ENCODE measurements at places on chromosomes 7 and 10.

DNA sequence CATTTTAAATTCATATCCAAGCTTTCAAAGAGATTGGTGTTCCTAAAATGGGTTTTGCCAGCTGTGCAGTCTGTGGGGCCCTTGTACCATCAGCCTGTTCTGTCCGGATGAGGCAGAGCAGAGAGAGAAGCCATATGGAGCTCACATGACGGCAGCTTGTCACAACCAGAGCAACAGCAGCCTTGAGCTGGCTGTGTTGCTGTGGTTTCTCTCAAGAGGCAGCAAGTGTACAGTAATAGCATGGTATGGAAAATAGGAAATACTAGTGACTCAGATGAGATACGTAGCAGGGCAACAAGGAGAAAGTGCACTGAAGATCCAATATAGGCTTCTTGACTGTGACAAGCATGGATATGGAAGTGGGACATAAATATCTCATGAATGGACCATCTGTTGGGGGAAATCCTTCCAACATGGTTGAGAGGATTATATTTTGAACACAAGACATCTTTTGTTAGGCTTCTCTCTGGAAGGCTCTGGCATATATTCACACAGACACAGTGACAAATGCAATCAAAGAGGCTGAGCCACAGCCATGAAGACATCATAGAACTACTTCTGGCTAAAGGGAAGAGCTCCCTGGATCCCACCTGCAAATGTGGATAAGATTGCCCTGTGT, 251.0 kb upstream of the TAC1 start:
- no peak for DNase-seq

- DNase-seq: no peak
These were observed 45.1 kb downstream of the ZMIZ1 start for GRCh38 chr10:79113827-79114226.

DNA sequence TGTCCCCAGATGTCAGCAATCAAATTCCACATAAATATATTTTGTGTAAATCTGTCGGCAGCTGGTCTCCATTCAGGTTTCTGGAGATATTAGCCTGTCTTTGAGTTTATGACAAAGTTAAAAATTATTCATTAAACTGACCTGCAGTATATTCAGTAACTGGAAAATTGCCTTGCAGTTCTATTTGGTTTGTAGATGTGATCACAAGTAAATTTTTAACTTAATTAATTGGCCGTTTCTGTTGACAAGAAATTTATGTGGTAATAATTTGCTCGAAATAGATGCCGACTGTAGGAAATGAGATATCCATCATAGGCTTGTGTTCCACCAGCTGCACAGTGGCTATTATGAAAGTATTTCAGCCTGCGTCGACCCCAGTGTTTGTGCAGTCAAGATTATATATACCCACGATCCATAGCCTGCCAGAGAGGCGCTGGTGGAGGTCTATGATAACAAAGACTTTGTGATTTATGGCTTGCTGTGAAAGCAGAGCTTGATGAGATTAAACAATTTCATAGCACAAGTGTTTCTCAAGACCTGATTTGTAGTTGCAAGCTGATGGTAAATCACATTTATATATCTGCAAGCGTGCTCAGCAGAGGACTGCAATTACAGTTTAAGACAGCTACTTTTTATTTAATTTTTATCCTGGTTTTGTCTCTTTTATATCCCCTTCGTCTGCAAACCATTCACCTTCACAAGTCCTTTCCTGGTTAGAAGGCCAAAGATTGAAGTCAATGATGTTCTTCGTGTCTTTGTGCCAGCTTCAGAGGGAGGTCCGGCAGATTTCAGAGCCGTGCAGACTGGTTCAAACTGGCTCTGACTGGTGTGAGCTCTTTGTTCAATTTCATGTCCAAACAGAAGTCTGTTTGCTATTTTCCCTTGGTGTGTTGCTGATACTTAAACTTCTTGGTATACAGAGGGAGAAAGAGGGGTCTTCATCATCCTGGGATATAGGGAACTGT, 850.9 kb downstream of the LRMDA start:
- no peak for DNase-seq

DNA sequence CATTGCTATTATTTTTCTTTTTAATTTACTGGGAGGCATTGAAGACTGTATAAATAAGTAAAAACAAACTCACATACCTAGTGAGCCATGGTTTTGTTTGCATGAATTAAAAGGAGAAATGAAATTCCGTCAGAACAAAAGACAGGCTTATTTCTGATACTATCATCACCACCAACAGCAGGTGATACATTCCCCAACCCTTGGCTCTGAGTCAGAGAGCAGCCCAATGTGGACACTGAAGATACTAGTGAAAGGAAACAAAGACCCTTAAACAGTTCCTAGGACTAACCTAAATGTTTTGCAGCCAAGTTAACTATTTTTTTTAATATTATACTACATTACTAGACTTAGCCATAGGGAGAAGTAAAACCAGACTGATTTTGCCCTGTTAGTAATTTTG, 31.6 kb downstream of the CHRM2 start:
- DNase-seq: no peak
